SK-MEL-5 (cell line): ENCODE measurements at places on chromosomes 1 and 21. TPM values are rescaled to one million over a fixed set of nuclear protein-coding genes. Genes with fewer than 3 reads are reported as not detected.

NTMT2 gene
- not detected in 2 replicates for total RNA-seq

GRCh38 chr1:154813300-154813816 is 56.7 kb downstream of the KCNN3 start:
- DNase-seq: no peak

CA6 gene
- 0.26 and 0.53 TPM in 2 replicates for total RNA-seq

ZNF593OS gene
- total RNA-seq: not detected in 2 replicates

- no peak for DNase-seq
Measured at GRCh38 chr1:165854101-165854845, 26.9 kb downstream of the UCK2 start.

OR6K3 gene
- total RNA-seq: not detected in 2 replicates

DNA sequence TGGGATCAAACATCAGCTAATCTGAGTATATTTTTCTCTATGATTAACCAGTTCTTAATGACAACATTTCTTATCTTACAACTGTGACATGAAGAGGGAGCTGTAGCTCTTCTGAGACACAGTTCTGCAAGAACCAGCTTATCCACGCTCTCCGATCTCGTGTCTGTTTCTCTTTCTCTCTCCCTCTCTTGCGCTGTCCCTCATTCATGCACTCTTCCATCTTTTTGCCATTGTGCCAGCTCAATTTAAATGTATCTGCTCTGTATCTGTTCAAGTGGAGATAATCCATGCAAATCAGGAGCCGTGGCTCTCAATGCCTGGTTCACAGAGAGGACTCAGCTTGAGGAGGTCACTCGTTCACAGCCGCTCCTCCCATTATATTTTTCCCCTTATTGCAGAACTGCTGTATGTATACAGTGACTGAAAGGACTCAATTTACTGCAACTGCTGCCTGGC is 494.7 kb upstream of the ADGRL2 start:
- DNase-seq: peak; percentile 56

GRCh38 chr1:80656014-80656636 is 1144.6 kb upstream of the ADGRL2 start:
- peak; percentile 7 for DNase-seq

GRCh38 chr1:157139052-157139715 is 989 bp upstream of the ETV3 start:
- DNase-seq: no peak

GRCh38 chr1:61670016-61670415 is 54.9 kb downstream of the TM2D1 start:
- DNase-seq: no peak

DNA sequence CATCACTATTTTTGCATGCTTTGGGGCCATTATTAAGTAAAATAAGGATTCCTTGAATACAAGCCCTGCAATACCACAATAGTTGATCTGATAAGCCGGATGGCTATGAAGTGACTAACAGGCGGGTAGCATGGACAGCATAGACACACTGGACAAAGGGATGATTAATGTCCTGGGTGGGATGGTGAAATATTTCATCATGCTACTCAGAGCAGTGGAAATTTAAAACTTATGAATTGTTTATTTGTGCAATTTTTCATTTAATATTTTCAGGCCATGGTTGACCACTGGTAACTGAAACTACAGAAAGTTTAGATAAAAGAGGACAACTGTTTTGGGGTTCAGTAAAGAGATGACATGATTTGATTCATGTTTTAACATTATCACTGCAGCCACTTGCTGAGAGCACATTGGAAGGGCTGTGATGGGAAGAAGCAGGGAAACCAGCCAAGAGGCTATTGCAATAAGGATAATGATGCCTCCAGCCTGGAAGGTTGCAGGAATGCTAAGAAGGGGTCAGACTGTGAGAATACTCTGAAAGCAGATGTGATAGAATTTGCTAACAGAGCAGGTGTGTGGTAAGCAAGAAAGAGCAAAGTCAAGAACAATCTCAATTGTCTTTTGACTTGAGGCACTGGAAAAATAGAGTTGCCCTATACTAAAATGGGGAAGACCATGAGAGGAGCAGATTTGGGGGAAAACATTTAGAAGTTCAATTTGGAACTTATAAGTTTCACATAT is 62.5 kb upstream of the TNFSF4 start:
- peak; percentile 48 for DNase-seq

INKA2 gene
- total RNA-seq: 0.48 TPM in 1 of 2 replicates, not detected in the other

DNA sequence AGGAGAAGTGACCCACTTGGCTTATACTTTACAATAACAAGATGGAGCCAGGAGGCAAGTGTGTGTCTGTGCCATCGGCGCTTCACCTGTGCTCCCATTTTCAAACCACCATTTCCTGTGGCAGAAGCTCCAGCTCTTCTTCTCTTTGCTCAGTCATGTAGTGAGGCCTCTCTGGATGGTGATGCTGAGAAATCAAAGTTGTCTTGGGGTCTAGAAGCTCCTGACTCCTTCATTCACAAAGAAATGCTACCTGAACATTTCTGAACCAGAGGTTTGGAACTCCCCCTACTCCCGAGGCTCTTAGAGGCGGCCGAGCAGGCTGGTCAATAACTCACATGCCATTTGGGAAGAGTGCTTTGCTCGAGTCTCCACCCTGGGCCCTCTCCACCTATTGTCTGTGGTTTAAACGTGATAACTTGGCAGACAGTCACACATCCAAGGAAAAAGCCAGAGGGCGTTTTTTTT is 18.0 kb downstream of the SLAMF1 start:
- no peak for DNase-seq

VSIG8 gene
- total RNA-seq: not detected in 2 replicates

GRCh38 chr1:54604051-54604450 is 19.3 kb downstream of the FAM151A start:
- DNase-seq: no peak

- DNase-seq: peak; percentile 88
Measured at GRCh38 chr1:23772049-23772853, 6.0 kb upstream of the PITHD1 start.

DNA sequence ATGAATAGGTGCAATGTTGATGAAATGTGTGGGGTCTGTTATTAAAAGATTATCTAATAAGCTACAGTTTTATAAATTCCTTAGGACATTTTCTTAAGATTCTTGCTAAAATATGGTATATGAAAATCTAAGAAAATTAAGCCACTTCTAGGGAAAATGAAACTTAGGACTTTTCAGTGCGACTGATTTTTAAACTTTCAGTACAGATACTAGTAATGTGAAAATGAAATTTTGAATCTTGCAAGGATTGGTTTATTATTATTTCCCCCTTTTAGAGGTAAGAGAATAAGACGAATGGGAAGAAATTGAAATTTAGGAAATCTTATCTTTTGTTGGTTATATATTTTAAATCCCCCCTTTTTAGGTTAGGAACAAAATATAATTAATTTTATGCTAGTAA is 16.4 kb downstream of the CAPZA1 start:
- DNase-seq: no peak

GRCh38 chr1:184686540-184686939 is 68.1 kb downstream of the EDEM3 start:
- no peak for DNase-seq

- no peak for DNase-seq
Measured at GRCh38 chr21:37164742-37165141, 91.7 kb downstream of the TTC3 start.

GRCh38 chr21:38308532-38309119 is 51.8 kb downstream of the KCNJ15 start:
- DNase-seq: no peak
